SK-N-DZ (cell line): ENCODE measurements at places on chromosomes 5 and 9.

DNA sequence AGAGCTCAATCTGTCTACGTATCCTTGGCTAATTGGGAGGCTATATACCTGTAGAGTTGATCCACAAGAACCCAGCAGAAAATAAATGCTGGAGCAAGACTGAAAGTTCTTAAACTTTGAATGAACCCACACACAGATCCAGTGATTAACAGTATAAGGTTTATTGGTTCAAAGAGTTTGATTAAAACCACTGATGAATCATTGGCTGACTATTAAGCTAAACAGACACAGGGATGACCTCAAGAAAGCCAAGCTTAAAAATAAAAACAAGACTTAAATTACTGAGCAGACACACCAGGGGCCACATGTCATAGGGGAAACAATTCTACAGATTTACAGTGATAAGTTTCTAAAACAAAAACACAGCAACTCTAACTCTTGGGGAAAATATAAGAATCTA lies 163.6 kb downstream of the SPATA31D1 start:
- DNase-seq: no peak

- no peak for DNase-seq
These were observed 21.2 kb downstream of the COL15A1 start for GRCh38 chr9:98964911-98965336.

DNA sequence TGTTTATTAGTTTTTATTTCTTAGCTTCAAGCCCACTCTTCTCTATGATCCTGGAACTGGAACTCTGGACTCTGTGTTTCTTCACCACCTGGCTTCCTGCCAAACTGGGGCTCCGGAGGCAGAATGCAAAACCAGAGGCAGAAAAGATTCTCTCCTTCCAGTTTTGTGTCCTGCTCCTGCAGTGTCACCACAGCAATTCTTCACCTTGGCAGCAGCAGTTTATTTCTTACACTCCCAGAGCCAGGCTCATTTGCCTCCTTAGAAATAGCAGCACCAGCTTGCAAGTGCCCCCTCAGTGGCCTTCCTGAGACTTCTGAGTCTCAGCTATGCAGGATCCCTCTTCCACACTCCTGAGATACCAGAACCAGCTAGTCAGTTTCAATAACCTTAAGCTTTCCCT lies 26.7 kb upstream of the CAMK4 start:
- DNase-seq: peak; percentile 52

- no peak for DNase-seq
These were observed 2.3 kb downstream of the BRD3OS start for GRCh38 chr9:134027561-134027960.

DNA sequence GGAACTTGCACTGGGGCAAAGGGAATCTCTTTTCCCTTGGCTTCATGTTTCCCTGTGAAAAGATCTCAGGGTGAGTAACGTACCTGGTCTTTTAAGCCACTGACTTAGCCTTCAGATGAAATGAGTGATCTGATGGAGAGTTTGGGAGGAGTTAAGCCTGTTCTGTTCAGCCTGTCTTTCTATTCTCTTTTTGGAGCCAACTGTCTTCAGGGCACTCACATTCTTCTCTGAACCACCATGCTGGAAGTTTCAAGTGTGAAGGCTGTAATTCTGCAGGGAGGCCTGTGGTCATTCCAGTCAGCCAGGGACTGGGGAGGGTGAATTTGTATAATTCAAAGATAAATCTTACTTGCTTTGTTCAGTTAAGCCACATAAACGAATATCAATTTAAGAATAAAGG lies 722.2 kb upstream of the SEMA6A start:
- no peak for DNase-seq

GRCh38 chr5:126855266-126855665 lies 78.3 kb downstream of the LMNB1 start:
- DNase-seq: no peak

GRCh38 chr9:98083566-98084183 lies 27.1 kb downstream of the NANS start:
- no peak for DNase-seq
